ENCODE measurements at places on chromosomes 1 and 21.

DNA sequence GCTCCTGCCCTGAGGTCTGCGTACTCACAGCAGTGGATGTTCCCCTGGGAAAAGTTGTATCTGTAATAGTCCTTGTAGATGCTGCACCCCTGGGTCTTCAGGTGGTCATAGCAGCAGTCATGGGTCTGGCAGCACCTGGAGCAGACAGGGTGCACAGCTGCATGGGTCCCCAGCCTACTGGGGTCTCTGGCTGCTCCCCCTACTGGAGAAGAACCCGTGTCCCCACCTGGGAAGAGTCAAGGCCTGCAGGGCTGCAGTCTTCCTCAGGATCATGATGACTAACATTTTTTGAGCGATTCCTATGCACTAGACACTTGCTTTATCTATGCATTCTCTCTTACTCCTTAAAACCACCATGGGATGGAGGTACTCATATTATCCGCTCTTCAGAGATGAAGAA, 3.9 kb downstream of the PLA2G2D start:
- DNase-seq: no peak

DNA sequence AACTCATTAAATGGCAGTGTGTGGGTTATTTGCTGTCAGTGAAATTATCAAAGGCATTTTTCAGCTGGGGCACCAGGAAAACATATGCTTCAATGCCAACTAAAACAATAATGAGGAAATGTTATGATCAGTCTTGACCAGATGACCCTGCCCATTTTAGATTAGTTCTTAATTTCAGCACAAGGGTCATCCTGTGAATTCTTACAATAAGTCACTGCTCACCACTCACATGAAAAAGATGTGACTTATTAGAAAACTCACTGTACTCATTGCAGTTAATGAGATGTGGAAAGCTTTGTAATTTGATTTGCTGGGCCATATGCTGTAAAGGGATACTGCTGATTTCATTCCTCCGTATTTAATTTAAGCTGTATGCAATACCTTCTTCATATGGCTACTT, 178.5 kb upstream of the LMO4 start:
- no peak for DNase-seq

GRCh38 chr1:232524056-232524455, 105.9 kb downstream of the SIPA1L2 start:
- DNase-seq: no peak

GRCh38 chr21:29289317-29289716, 9.4 kb upstream of the BACH1 start:
- DNase-seq: no peak

- peak; percentile 30 for DNase-seq
These were observed 6.4 kb upstream of the C1orf159 start for GRCh38 chr1:1122078-1122811.

DNA sequence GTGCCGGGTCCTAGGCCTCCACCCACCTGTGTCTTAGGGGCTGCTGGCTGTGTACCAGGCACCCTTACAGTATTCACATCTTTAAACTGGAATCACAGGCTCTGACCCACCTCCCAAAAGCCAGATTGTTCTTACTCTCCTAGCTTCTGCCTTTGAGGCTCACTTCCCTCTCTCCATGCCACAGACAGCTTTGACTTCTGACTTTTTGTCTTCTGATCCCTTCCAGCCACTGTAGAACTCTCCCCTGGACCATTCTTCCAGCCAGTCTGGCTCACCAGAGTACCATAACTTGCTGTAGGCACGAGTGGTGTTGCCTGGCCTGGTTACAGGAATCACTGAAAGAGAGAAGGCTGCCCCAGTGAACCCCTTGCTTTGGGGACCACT, 58.1 kb upstream of the STUM start:
- no peak for DNase-seq

GRCh38 chr1:26295194-26296138, 11.0 kb downstream of the UBXN11 start:
- no peak for DNase-seq

- no peak for DNase-seq
These were observed 121.3 kb downstream of the HFM1 start for GRCh38 chr1:91283421-91283726.

Data from fibroblast of the conjunctiva (primary cell).